ENCODE measurements at places on chromosomes 2 and 18. TPM values are rescaled to one million over a fixed set of nuclear protein-coding genes. Genes with fewer than 3 reads are reported as not detected.

GRCh38 chr2:191486584-191487320, 191.2 kb upstream of the NABP1 start:
- DNase-seq: no peak
- H3K36me3 ChIP-seq: no peaks in the 10 kb centered on the region
- no peaks in the 10 kb centered on the region for H3K4me1 ChIP-seq
- H3K27me3 ChIP-seq: no peaks in the 10 kb centered on the region
- no peak overlapping the region for H3K27ac ChIP-seq

ATOH8 gene
- not detected for total RNA-seq

DNA sequence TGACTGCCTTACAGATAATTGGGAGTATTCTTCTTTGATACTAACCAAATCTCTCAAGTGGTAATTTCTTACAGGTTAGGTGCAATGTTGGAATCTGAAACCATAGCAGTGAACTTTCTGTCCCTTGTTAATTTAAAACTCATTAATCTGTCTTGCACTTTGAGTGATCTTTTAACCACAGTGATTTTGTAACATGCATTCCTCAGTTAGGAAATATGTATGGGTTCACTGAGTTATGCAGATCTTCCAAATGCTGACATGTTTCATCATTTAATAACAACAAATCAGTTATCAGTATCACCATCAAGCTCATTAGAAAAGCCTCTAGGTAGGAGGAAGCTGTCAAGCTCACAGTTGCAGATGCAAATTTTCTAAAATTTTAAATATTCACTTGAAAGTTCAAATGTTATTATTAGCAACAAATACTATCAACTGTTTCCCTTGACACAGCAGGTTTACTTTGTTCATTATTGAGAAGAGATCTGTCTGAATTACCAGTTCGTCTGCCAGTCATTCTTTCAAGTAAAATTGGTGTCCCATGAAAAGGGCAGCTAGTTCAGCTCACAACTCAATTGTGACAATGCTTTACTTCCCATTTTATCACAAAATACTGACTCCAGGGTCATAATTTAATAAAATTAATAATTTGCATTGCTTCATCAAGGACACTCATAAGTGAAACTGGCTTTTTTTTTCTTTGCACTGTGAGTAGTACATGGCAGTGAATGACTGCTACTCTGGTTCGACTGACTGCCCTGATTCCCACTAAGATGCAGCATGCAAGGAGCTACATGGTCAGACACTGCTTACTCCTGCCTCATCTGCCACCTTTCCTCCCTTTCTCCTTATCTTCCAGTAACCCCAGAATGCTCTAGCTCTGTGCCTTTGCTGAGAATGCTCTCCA, 31.6 kb downstream of the SUCLG1 start:
- no peaks in the 10 kb centered on the region for H3K27me3 ChIP-seq
- no peak overlapping the region for H3K4me3 ChIP-seq
- DNase-seq: no peak
- no peak overlapping the region for H3K27ac ChIP-seq

DNA sequence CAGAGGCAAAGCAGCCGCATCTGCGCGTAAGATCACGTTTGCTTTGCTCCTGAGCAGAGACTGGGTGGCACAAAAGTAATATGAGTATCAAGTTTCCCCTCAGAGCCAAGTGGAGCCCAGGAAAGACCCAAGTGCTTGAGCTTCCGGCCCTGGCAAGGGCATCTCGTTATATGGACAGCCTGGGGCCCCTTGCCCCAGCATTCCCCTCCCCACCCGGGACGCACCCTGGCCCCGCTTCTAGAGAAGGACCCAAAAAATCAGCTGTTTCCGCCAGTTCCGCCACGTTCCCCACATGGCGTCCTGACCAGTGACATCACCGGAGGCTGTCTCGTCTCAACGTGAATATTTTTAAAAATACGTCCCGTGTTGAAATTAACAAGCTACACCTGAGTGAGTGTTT, 135.1 kb downstream of the NFATC1 start:
- no peak overlapping the region for H3K27ac ChIP-seq
- no peaks in the 10 kb centered on the region for H3K27me3 ChIP-seq

Measured in GM12878 (cell line).